ENCODE measurements at places on chromosomes 4 and X. TPM values are rescaled to one million over a fixed set of nuclear protein-coding genes. Genes with fewer than 3 reads are reported as not detected.

Gene H2BW2
- total RNA-seq, result not detected

- DNase-seq, result no peak
- no peaks in the 10 kb centered on the region for H3K4me1 ChIP-seq
- no peaks in the 10 kb centered on the region for H3K36me3 ChIP-seq
- no peak overlapping the region for H3K4me3 ChIP-seq
- no peaks in the 10 kb centered on the region for H3K27me3 ChIP-seq
Measured at GRCh38 chr4:186121057-186121456, 16.6 kb downstream of the FAM149A start.

DNA sequence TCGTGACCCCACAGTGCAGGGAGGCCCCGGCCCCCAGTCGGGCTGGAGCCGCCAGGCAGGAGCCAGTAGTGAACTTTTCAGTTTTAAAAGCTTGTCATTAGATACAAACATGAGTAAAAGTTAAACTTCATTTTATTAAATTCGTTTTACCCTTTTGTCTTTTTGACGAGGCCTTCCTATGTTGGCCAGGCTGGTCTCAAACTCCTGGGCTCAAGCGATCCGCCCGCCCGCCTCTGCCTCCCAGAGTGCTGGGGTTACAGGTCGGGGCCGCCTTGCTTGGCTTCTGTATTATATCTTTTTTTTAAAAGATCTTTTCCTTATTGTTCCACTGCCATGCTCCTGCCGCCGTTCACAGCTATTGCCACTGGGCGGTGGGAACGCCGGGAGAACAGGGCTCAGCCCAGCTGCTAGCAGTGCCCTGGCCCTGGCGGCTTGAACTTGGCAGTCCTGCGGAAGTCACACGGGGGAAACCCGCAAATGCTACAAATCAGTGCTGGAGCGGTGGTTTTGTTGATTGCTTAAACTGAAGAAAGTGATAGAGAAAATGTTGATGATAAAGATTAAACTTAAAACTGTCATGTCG is 968 bp upstream of the NELFA start:
- peak overlapping the region; percentile 96 for H3K27ac ChIP-seq
- H3K36me3 ChIP-seq, result no peaks in the 10 kb centered on the region
- DNase-seq, result peak; percentile 83
- peak overlapping the region; percentile 78 for H3K4me3 ChIP-seq
- no peaks in the 10 kb centered on the region for H3K27me3 ChIP-seq

DNA sequence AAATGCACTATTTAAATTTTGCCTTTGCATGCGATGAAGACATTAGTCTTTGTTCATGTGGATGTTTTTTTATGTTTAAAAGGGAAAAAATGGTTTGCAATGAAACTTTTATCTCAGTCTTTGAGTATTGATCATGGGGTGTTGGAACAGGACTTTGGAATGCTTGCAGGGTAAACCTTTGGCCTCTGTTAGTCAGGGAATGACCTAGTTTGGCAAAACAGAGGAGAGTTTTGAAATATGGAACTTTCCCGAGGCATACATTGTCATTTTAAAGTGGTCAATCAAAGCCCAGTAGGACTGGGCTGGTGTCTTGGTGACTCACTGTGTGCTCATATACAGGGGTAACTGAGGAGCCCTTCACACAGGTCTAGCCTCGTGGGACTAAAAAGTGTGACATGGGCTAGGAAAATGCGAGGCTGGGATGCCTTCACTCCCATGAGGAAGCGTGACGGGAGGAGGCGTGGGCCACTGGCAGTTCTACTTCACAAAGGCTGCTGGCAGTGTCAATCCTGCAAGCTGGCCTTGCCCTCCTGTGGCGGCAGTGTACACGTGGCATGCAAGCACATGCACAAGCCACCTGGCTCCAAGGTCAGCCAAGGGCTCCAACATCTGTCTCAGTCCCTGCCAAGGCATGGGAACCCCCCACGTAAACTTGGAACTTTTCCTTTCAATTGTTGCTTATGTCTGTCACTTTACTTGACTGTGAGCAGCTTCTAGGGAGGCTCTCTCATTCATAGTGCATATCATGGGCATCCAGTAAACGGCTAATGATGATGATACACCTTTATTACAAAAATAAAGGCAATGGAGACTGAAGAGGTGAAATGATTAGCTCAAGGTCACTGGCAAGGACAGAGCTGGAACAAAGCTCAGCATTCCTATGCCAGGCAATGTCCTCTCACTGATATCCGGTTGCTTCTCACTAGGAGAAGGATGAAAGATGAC is 5.2 kb upstream of the F11 start:
- no peak overlapping the region for H3K4me3 ChIP-seq
- no peaks in the 10 kb centered on the region for H3K36me3 ChIP-seq
- H3K4me1 ChIP-seq, result no peaks in the 10 kb centered on the region
- no peak for DNase-seq

DNA sequence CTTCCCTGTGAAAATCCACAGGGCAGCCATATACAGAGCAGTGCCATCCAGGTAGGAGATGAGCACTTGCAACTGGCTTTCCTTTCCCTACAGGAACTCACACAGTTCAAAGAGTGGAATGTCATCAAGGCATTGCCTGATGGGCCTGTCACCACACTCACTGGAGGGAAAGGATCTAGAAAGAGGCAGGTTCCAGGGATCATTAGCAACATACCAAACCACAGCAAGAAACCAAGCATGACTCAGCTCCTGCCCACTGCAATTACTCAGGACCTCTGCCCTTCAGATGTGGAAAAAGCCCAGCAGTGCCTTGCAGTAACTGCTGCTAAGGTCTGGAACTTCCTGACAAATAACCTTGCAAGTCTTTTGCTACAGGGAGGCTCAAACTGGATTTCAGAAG is 101.2 kb downstream of the ZNF674 start:
- no peak overlapping the region for H3K4me3 ChIP-seq
- no peak for DNase-seq
- no peaks in the 10 kb centered on the region for H3K4me1 ChIP-seq
- H3K27ac ChIP-seq, result no peak overlapping the region
